ENCODE measurements at places on chromosomes 7 and 10. TPM values are rescaled to one million over a fixed set of nuclear protein-coding genes. Genes with fewer than 3 reads are reported as not detected.

- no peaks in the 10 kb centered on the region for H3K36me3 ChIP-seq
- H3K4me1 ChIP-seq = peaks cover 3% of the 10 kb centered on the region
- no peaks in the 10 kb centered on the region for H3K27me3 ChIP-seq
- no peak for DNase-seq
- H3K4me3 ChIP-seq = no peak overlapping the region
These were observed 150.9 kb upstream of the TRIM24 start for GRCh38 chr7:138309186-138309585.

GRCh38 chr10:114386452-114386851 is 17.9 kb downstream of the AFAP1L2 start:
- H3K27ac ChIP-seq = no peak overlapping the region
- no peaks in the 10 kb centered on the region for H3K36me3 ChIP-seq
- H3K27me3 ChIP-seq = peaks cover 22% of the 10 kb centered on the region

DNA sequence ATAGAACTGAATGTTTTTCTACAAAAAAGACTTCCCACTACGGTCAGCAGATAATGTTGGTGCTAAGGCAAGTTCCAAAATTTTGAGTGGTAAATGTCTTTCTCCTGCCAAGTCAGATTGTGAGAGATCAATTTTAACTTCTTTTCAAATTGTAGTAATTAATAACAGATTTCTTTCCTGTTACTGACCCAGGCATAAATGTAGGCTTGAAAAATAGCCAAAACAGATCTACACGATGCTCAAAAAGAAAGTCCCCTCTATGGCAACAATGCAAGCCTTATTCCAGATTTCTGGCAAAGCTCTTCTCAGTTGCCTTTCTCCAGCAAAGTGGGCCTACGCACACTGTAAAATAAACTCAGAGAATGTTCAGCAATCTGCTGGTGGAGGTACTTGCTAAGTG is 641.0 kb upstream of the NRP1 start:
- peaks cover 6% of the 10 kb centered on the region for H3K27me3 ChIP-seq
- no peaks in the 10 kb centered on the region for H3K4me1 ChIP-seq
- no peak for DNase-seq
- H3K4me3 ChIP-seq = no peak overlapping the region
- no peak overlapping the region for H3K27ac ChIP-seq

DNA sequence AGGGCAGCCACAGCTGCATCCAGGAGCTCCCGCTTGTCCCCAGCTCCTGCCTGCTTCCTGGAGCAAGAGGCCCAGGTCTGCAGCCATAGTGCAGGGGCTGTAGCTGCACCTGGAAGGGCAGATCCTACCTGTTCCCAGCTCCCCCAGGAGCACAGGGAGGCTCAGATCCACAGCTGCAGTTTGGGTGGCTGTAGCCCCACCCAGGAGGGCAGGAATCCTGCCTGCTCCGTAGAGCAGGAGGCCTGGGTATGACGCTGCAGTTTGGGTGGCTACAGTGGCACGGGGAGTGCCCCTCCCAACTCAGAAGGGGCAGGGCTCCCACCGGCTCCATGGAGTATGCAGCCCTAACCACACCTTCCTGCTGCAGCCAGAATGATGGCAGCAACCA is 26.7 kb upstream of the CDCA7L start:
- no peak for DNase-seq
- no peaks in the 10 kb centered on the region for H3K36me3 ChIP-seq
- peaks cover 6% of the 10 kb centered on the region for H3K4me1 ChIP-seq
- H3K27ac ChIP-seq = no peak overlapping the region

DNA sequence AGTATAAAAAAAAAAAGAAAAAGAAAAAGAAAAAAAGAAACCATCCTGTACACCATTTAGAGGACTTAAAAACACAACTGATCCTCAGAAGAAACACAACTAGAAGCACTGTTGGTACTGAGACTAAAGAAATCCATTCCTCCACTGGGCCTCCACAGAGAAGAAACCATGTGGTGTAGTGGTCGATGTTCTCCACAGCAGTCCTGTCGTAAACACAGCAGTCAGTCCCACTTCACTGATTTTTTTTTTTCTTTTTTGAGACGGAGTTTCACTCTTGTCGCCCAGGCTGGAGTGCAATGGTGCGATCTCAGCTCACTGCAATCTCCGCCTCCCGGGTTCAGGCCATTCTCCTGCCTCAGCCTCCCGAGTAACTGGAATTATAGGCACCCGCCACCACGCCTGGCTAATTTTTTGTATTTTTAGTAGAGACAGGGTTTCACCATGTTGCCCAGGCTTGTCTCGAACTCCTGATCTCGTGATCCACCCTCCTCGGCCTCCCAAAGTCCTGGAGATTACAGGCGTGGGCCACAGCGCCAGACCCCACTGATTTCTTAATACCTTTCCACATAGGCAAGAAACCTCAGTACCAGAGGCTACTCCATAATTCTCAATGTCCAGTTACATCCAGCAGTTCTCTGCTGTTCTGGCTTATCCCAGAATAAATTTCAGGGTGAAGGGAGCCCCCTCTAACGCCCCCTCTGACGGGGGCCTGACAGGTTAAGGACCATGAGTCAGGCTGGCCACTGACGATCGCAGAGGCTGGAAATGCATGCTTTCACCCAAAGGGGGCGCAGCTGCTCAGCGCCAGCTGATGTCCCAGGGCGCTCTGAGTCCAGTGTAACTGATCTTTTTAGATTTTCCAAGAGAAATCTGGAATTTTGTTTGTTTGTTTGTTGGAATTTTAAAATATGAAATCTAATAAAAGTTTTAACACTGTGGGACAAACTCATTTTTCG is 24.8 kb upstream of the FFAR4 start:
- DNase-seq = peak; percentile 28
- H3K27me3 ChIP-seq = peaks cover 49% of the 10 kb centered on the region
- no peaks in the 10 kb centered on the region for H3K36me3 ChIP-seq
- no peak overlapping the region for H3K27ac ChIP-seq
- H3K4me3 ChIP-seq = no peak overlapping the region

GRCh38 chr7:84245835-84246234 is 51.2 kb upstream of the SEMA3A start:
- no peak overlapping the region for H3K4me3 ChIP-seq
- H3K4me1 ChIP-seq = no peaks in the 10 kb centered on the region
- no peaks in the 10 kb centered on the region for H3K36me3 ChIP-seq
- DNase-seq = no peak
- no peaks in the 10 kb centered on the region for H3K27me3 ChIP-seq
- no peak overlapping the region for H3K27ac ChIP-seq

Gene FAM13C
- total RNA-seq = not detected

DNA sequence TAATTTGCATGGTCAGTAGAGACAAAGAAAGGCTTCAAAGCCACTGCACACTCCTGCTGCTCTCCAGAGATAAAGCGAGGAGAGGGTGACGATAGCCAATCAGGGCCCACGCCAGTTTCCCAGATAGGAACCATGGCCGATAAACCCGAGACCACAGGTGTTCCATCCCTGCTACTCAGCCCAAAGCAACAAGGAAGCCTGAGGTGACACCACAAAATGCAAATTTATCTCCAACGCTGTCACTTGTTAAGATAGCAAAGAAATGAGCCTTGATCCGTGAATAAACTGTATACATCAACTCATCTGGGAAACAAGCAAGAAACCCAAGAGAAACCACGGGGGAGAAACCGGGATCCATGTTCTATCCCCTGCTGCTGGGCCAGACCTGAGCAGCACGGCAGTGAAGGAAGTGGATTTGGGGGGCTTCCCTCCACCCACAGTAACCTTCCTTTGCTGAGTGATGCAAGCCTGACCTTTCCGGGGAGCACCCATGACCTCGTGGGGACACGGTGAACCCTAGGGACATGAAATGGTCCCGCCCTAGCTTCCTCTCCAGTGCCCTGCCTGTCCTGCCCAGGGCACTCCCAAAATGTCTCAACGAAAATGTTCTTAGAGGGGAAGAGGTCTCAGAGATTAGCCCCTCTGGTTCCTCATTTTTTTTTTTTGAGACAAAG is 164.6 kb downstream of the PTPRN2 start:
- H3K27ac ChIP-seq = no peak overlapping the region
- H3K27me3 ChIP-seq = no peaks in the 10 kb centered on the region
- no peak for DNase-seq
- H3K4me3 ChIP-seq = no peak overlapping the region
- H3K36me3 ChIP-seq = no peaks in the 10 kb centered on the region
- H3K4me1 ChIP-seq = no peaks in the 10 kb centered on the region

DNA sequence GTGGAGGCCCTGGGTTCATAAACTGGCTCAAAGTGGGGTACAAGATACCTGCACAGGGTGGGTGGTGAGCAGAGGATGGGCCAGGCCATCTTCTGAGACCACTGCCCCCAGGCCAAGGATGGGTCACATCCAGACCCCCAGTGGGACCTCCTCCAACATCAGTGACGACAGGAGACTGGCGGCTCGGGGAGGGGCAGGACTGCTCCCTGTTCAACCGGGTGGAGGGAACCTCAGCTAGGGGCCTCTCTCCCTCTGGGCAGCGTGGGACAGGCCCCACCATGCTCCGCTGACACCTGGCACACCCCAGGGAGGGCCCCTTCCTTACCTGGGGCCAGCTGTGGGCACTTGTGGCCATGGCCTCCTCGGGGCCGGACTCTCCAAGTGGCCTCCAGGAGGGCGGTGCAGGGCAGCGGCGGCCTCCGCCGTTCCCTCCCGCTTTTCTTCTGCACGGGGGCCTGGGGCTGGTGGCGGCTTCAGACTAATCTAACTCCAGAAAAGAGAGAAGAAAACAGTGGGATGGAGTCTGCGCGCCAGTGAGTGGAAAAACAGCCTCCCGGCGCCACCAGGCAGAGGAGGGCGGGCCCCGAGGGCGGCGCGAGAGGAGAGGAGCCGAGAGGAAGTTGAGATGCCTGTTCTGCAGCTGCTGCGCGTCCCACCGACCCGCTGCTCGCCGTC is at the start of gene CALHM2:
CALHM2 (minus strand) TSS at position 540 of the 675 bp plus-strand sequence. CDS start 2,429 bp downstream, outside the sequence.
- DNase-seq = peak; percentile 71
- peaks cover 64% of the 10 kb centered on the region for H3K4me1 ChIP-seq
- H3K27ac ChIP-seq = peak within 1 kb of the TSS; percentile 95
- no peaks in the 10 kb centered on the region for H3K27me3 ChIP-seq
- H3K4me3 ChIP-seq = peak within 1 kb of the TSS; percentile 96

Data from activated CD4-positive, alpha-beta memory T cell treated with anti-CD3 and anti-CD28 coated beads, Interleukin-2, amount 10 ng/mL, durations not matched to agents 7 days and 5 days (primary cell).